A549 treated with Hydrocortisone at 1 μM for 4 hours (cell line): ENCODE measurements at places on chromosomes 13 and 19. TPM values are rescaled to one million over a fixed set of nuclear protein-coding genes. Genes with fewer than 3 reads are reported as not detected.

The FUT1 gene
- 0.10 to 0.16 TPM (median 0.12 TPM) in 5 replicates for total RNA-seq

The AMER2 gene
- not detected in 5 replicates for total RNA-seq

The FCGBP gene
- total RNA-seq = 0.63 to 0.97 TPM (median 0.70 TPM) in 5 replicates

The CYP2A7 gene
- total RNA-seq = not detected in 5 replicates

The CASP14 gene
- total RNA-seq = not detected in 5 replicates

The TINCR gene
- 2.5 to 3.1 TPM (median 2.8 TPM) in 5 replicates for total RNA-seq

The ZNF417 gene
- total RNA-seq = 2.5 to 5.8 TPM (median 3.5 TPM) in 5 replicates

The ALG5 gene
- 35.9 to 41.9 TPM (median 36.9 TPM) in 5 replicates for total RNA-seq

The ZNF738 gene
- total RNA-seq = 0.76 to 1.5 TPM (median 0.90 TPM) in 5 replicates

The MEDAG gene
- 0.10 to 0.26 TPM (median 0.18 TPM) in 5 replicates for total RNA-seq

The CLIP3 gene
- total RNA-seq = 0.74 to 1.5 TPM (median 0.92 TPM) in 5 replicates

The TRPC4 gene
- total RNA-seq = 0.03 TPM in 1 of 5 replicates, not detected in the others

The KLK3 gene
- not detected in 5 replicates for total RNA-seq
